Stimulated activated naive B cell treated with anti-CD40 and anti-IgM and Interleukin-4, amounts not matched to agents 10 μg/mL and 1 μg/mL and 100 μg/mL, for 72 hours (primary cell): ENCODE measurements at places on chromosomes 5 and 9.

- DNase-seq = peak; percentile 12
Measured at GRCh38 chr5:153974131-153974812, 64.4 kb downstream of the FAM114A2 start.

- DNase-seq = peak; percentile 47
Measured at GRCh38 chr9:136544964-136545691, 720 bp downstream of the NOTCH1 start.

GRCh38 chr9:121156263-121156731, 45.4 kb downstream of the RAB14 start:
- DNase-seq = peak; percentile 28

- DNase-seq = no peak
Measured at GRCh38 chr9:127942216-127943010, 4.8 kb upstream of the DPM2 start.

- no peak for DNase-seq
Measured at GRCh38 chr5:133222521-133222920, 170.7 kb downstream of the HSPA4 start.

GRCh38 chr9:76904661-76905457, 1.1 kb downstream of the PRUNE2 start:
- no peak for DNase-seq
